Cardiac fibroblast (primary cell): ENCODE measurements at places on chromosomes 11 and 22.

DNA sequence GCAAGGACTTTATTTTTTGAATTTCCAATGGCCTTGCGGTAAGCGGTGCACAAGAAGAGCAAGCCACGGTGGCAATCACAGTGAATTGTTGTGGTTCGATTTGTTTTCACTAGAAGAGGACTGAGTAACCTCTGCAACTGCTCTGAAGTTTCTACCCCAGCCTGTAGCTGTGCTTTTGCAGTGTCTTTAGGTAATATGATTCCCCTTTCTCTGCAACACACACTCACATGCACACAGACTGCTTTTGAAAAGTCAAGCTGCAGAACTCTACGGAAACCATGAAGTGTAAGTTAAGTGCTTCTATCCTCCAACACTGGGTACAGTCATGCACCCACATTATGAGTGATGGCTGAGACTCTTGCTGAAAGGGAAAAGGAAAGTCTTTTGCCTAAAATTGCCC, 38.4 kb downstream of the CD44 start:
- no peak for DNase-seq

GRCh38 chr11:121295246-121296029, 2.9 kb downstream of the SC5D start:
- no peak for DNase-seq

GRCh38 chr11:122733318-122733717, 77.8 kb downstream of the UBASH3B start:
- peak; percentile 89 for DNase-seq

- peak; percentile 56 for DNase-seq
These were observed 125.7 kb downstream of the DYNC2H1 start for GRCh38 chr11:103234974-103235373.

DNA sequence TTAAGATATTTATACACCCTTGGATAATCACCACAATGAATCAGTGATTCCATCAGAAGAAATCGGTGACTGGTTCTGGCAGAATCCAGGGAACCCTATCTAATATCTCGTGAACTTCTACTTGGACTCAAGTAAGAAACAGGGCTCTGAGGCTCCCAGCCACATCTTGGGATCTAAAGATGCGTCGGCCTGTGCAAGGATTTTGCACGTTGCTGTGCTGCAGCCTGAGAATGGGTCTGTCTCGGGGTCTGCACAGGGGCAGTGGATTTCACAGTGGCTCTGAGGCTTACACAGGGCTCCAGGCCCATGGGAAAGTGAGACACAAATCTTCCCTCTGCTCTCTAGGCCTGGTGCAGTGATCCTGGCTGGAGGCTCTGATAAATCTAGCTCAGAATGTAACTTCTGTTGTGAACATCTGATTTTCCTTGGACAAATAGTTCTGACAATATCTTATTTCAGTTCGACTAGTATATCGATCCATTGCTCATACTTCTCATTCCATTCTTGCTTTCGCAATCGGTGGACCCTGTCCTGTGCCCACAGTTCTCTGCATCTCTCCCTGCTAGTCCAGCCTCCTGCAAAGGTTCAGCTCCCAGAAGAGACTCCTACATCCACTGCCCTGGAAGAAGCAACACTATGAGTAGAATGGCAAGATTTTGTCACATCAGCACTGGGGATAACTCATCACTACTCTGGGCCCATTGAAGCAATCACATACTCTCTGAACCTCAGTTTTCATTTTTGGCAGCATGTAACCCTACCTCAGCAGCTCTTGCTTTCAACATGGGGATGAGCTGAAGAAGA, 105.5 kb upstream of the TOP3B start:
- no peak for DNase-seq

- DNase-seq: no peak
These were observed 52.2 kb downstream of the NFAM1 start for GRCh38 chr22:42379966-42380537.

DNA sequence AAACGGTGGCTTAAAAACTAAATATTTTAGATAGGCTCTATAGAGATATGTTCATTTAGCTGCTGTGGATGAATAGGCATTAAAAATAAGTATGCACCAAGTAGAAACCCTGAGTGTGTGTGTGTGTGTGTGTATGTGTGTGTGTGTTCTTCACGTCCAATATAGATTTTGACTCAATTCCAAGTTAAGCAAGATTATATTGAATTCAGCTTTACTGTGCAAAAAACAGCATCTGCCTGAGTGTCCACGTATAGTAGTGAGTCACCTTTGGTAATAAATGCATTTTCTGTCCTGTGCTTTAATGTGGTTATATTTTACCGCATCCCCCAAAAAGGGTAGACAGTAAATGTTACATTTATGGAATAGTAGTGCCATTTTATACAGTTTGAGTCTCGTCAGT, 71.2 kb downstream of the PDHX start:
- peak; percentile 35 for DNase-seq

DNA sequence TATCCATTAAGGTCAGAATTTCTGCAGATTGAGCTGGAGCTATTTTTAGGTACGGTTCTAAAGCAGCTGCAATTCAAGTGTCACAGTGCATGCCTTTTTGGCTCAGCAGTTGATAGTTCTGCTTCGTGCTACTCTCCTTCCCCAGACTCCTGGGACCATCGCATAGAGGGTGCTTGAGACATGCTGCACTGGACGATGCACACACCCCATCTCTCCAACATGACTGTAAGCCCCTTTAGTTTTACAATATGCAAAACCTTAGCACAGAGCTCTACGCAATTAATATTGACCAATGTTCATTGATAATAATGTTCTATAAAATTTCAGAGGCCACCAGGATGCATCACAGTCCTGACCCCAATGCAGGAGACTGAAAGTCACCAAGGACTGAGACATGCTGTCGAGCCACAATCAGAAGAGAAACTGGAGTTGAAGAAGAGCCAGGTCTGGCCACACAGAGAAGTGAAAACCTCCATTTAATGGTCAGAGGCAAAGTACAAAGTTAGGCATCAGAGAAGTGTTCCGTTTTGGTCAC, 120.9 kb upstream of the ZC3H12C start:
- DNase-seq: peak; percentile 31

DNA sequence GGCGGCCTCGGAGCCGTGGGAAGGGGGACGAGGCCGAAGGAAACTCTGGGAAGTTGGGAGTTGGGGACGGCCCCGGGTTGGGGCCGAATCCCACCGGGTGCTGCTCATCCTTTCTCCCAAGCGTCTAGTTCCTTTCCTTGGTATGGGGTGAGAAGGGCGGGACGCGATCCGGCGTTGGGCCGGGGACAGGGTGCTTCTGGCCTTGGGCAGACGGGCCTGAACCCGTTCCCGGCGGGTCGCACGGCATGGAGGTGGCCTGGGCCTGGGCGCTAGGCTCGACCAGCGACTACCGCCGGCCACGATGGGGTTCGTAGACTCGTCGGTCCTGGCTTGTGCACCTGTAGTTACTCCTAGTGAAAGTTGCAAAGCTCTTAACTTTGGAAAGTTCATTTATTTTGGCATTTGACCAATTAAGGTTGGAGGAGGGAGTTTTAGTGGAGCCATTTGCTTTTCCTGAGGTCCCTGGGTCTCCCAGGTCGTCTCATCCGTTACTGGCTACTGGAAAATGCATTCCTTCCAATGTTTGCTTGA, 1.0 kb downstream of the SYT9 start:
- no peak for DNase-seq

DNA sequence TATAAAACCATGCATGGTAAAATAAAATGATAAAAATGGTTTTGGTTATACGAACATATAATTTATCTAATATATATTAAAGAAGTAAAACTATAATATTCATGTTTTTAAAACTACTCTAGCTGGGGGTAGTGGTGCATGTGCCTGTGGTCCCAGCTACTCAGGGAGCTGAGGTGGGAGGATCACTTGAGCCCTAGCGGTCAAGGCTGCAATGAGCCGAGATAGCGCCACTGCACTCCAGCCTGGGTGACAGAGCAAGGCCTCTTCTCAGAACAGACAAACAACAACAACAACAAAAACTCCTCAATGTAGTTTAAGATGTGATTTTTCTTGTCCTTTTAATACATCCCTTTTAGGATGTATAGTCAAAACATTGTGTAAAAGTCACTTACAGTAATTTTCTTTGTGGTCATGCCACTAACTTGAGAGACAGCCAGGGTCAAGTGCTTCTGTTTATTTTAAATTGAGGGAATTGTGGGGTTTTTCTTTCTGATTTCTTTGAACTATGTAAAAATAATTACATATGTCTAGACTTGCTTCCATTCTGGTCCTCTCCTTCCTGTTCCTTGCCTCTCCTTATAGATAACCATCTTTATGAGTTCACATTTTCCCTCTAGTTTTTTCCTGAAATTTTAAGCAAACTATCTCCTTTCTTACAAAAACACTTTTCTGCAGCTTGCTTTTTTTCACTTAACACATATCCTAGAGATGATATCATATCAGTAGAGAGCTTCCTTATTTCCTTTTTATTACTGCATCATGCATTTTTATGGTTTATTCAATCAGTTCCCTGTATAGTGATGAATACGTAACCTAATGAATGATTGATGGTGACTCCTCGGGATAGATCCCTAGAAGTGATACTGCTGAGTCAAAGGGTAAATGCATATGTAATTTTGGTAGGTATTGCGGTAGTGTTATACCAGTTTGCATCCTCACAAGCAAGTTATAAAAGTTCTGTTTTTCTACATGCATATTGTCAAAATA, 9.1 kb downstream of the OR2AT4 start:
- DNase-seq: no peak
